ENCODE measurements at places on chromosomes 1 and 21.

GRCh38 chr1:55490547-55490946, 275.4 kb upstream of the USP24 start:
- no peak for DNase-seq

DNA sequence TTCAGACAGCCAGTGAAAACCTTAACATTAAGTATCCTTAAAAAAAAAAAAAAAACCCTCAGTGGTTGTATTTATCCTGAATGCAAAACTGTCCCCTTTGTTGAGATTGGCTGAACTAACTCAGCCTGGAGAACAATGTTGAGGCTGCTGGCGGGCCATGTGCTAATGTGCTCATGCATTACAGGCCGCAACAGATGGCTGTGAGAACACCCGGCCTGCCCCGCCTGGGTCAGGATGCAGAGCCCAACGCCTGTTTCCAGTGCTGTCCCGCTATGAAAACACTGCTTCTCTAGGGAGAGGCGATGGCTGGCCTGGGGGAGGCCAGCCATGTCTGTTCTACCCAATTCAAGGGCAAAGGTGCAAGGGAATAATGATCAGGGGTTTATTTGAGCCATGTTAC, 13.8 kb downstream of the OLIG2 start:
- DNase-seq = no peak

GRCh38 chr1:22064751-22065402, 12.4 kb downstream of the CDC42 start:
- DNase-seq = no peak

DNA sequence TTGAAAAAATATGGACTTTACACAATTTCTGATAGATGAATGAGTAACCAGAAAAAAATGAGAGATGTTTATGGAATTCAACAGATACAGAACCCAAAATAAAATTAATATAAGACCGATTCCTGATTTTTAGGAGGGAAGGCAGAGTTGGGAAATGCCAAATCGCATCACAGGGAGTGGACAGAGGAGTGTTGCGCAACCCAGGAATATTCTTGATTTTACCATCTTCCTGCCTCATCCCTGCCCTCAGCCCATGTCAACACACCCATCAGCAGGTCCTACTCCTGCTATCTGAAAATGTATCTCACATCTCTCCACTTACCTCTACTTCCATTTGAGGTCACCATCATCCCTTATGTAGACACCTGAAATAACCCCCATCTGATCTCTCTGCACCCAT, 221.0 kb downstream of the DSCAM start:
- DNase-seq = no peak

DNA sequence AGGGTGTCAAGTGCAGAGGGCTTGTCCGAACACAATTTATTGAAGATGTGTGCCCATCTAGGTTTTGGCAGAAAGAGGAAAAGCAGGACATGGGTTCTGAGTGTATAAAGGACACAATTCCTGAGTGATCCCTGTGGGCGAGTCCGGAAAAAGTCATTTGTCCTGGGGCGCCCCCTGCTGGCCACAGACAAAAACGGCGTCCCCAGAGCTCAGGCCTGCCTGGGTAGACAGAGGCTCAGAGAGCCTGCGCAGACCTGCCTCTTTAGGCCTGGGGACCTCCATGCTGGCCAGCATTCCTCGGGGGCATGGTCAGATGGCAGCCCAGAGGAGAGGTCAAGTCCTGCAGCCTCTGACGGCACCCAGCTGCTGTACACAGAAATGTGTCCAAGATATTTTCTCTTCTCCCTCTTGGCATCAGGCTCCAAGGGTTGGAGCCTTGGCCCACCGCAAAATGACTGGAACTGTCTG, 65.5 kb upstream of the LRP8 start:
- peak; percentile 66 for DNase-seq

DNA sequence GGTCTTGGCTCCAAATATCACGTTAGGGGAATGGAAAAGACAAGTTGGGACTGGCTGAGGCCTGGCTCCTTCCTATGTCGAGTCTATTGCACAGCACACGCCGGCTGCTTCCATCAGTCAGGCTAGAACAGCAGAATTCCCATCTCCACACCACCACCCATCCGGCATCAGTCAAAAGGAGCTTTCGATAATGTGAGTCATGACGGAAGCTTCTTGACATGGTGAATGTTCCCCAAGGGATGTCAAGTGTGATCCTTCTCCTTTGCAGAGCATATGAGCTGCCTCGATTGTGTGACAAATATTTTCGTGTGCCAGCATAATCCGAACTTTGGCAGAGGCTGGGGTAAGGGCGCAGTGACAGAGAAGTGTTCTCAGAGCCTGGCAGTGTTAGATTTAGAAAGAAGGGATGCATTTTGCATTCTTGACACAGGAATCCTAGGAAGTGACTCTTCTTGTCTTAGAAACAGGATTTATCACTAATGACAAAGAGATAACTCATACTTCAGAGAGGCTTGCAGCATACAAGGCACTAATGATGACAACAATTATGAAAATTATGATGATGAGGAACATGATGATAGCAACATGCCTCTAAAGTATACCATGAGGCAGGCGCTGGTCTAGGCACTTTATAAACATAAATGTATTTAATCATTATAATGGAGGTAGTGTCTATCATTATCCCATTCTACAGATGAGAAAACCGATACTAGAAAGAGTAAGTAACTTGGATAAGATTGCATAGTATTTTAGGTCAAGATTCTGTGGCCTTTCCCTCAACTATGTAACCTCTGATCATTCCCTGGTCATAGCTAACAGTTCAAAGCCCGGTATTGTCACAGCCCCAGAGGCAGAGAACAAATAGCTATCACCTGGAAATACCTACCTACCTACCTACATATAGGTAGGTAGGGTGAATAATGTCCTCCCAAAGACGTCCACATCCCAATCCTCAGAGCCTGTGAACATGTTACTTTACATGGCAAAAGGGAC, 135.0 kb downstream of the KCNJ6 start:
- DNase-seq = no peak

DNA sequence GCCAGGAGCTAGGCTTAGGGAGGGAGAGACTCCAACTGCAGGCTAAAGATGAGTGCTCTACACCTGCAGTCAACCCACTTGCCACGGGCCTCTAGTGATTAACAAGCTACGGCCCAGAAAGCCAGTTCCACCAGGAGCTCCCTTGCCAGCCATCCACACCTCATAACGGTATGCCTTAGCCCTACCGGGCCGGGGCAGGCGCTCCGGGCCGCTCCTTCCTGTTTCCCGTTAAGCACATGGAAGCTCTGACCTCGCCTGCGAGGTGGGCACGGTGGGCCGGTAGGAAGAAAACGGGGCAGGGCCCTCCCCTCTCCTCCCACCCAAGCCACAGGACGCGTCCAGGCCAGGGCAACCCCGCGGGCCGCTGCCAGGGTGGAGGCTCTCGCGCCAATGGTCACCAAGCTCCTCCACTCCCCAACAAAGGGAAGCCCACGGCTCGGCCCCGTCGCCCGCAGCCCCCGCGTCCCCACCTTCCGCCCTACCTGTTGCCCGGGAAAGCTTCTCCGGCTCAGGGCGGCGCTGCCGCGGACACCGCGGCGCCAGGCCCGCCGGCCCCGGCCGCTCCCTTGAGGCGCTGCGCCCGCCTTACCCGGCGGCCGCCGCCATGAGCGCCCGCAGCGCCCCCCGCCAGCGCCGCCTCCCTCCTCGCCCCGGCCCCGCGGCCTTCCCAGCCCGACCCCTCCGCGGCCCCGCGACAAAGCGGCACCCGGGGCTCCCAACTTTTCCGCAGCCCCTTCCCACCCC, 627 bp downstream of the CERS2 start:
- peak; percentile 54 for DNase-seq

DNA sequence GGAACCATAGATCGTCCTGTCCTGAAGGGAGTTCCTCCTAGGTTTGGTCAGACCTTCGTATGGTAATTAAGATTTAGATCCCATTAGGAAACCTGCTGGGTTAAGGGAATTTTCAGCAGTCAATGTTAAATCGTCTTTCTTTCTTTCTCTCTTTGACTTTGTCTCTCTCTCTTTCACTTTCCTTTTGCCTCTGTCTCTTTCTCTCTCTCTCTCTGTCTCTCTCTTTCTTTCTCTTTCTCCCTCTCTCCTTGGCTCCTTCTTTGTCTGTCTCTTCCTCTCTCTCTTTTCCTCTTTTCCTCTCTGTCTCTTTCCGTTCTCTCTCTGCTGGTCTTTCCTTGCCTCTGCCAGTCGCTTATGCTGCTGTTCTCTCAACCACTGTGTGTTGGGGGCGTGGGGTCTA, 8.7 kb downstream of the OR2W3 start:
- DNase-seq = no peak

GRCh38 chr1:74314438-74314837, 79.3 kb downstream of the TNNI3K start:
- DNase-seq = no peak

DNA sequence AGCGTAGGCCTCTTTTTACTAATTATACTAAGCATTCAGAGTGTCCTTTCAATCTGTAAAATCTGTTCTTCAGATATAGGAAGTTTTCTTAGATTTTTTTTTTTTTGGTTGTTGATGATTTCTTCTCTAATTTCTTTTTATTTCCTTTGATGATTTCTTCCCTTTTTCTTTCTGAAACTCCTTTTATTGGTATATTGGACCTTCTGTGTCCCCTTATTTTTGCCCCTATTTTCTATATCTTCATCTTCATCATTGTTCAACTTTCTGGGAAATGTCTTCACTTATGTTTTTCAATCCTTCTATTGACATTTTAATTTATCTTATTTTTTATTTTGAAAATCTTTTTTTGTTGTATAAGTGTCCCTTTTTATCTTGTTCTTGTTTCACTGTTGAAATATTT, 17.2 kb upstream of the SYT14 start:
- DNase-seq = no peak
